ENCODE measurements at places on chromosomes 5 and 9. TPM values are rescaled to one million over a fixed set of nuclear protein-coding genes. Genes with fewer than 3 reads are reported as not detected.

DNA sequence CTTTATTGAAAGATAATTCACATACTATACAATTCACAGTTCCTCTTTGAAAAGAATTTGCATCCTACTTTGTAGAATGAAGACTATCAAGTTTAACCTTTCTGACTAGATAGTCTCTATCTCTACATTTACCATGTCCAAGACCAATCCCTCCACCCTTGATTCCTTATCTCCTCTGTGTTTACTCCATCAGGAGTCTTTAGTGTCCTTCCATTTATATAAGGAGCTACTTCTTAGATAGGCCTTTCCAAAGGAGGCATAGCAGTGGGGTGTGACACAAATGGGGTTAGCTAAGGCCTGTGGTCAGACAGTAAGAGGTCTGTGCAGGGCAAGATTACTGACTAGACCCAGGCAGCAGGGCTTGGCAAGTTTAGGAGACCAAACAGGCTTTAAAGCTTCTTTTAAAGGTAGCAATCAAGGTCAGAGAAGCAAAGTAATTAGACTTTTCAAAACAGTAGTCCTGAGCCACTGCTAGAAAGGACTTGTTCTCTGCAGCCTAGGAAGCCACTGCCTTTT is 11.1 kb upstream of the DMXL1 start:
- peak; percentile 31 for DNase-seq

Gene HAPLN1
- total RNA-seq: 1.3 TPM

DNA sequence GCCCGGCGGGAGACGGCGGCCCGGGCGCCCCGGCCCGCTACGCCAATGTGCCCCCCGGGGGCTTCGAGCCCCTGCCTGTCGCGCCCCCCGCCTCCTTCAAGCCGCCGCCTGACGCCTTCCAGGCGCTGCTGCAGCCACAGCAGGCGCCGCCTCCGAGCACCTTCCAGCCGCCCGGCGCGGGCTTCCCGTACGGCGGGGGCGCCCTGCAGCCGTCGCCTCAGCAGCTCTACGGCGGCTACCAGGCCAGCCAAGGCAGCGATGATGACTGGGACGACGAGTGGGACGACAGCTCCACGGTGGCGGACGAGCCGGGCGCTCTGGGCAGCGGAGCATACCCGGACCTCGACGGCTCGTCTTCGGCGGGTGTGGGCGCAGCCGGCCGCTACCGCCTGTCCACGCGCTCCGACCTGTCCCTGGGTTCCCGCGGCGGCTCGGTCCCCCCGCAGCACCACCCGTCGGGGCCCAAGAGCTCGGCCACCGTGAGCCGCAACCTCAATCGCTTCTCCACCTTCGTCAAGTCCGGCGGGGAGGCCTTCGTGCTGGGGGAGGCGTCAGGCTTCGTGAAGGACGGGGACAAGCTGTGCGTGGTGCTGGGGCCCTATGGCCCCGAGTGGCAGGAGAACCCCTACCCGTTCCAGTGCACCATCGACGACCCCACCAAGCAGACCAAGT is 723 bp downstream of the SNX18 start:
- DNase-seq: no peak

GRCh38 chr9:27634879-27635278 is 61.6 kb upstream of the C9orf72 start:
- DNase-seq: no peak

DNA sequence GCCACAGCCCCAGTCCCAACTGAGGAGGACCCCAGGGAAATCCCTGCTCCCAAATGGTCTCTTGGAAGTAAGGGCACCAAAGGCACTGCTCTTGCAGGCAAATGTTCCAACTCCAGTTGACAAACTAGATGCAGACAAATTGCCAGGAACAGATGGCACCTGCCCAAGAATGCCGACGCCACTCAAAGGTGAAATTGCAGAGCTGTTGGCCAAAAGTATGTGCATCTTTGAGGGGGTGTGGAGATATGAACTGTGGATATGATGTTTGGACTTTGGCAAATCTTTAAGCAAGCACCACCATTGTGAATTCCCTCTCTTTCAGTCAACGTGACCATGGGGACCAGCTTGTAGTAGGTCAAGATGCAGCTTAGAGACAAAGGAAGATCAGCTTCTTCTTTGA is 12.0 kb upstream of the CPLX2 start:
- no peak for DNase-seq

Gene PRR16
- total RNA-seq: 0.73 TPM

- no peak for DNase-seq
These were observed 91.8 kb upstream of the PRSS3 start for GRCh38 chr9:33703430-33704102.

DNA sequence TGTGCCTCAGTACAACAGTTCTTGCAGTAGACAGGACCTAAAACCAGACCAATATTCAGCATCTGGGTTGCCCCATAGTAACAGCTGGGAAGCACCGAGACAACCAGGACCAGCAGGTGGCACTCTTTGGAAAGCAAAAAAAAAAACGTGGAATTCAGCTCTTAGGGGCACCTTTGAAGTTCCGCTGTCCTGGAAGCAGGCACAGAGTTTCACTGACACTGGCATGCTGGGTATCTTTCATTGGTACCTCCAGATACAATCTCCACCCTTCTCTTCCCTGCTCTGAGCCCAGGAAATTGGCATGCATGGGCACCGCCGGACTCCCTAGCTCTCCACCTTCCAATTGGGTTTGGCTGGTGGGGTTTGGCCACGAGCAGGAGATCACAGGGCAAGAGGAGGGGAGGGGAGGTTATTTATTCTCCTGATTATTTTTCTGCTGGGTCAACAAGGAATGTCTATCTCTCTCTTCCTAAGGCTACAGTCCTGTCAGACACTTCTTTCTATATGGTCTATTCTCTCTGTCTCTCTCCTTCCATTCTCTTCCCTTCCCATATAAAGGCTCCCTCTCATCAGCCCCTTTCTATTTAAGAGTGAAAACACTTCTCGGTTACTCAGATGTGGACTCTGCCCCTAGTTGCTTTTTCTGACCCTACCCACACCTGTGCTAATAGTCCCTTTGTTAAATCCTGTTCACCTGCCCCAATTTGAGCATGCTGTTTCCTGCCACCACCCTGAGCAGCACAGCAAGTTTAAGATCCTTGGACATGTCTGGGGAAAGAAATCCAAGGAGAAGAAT is 1.9 kb upstream of the IDNK start:
- peak; percentile 70 for DNase-seq

- DNase-seq: no peak
These were observed 67.6 kb upstream of the TBCA start for GRCh38 chr5:77843570-77844372.

GRCh38 chr9:78592811-78593210 is 295.9 kb downstream of the PSAT1 start:
- DNase-seq: no peak

- DNase-seq: no peak
These were observed 5.9 kb upstream of the CSF1R start for GRCh38 chr5:150092159-150092787.

Gene CATSPER3
- total RNA-seq: not detected

- DNase-seq: no peak
These were observed 1.1 kb upstream of the SPINK1 start for GRCh38 chr5:147832541-147832940.

- DNase-seq: no peak
These were observed 20.4 kb downstream of the CRB2 start for GRCh38 chr9:123376218-123377071.

DNA sequence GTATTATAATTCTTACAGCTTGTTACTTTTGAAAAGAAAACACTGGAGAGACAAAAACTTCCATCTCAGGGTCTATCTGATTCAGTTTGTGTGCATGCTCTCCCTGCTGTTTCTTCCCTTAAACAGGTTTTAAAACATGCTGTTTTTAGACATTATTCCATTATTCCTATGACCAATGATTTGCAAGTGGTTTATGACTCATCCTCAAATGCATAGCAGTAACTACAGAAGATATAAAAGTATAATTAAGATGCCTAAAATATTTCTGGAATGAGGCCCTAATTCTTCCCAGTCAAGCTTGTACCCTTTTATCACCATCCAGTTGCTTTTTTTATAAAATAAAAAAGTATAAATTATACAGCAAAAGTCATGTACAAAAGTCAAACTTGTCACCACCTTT is 3.7 kb downstream of the DTWD2 start:
- no peak for DNase-seq

Gene OR1J2
- total RNA-seq: not detected

DNA sequence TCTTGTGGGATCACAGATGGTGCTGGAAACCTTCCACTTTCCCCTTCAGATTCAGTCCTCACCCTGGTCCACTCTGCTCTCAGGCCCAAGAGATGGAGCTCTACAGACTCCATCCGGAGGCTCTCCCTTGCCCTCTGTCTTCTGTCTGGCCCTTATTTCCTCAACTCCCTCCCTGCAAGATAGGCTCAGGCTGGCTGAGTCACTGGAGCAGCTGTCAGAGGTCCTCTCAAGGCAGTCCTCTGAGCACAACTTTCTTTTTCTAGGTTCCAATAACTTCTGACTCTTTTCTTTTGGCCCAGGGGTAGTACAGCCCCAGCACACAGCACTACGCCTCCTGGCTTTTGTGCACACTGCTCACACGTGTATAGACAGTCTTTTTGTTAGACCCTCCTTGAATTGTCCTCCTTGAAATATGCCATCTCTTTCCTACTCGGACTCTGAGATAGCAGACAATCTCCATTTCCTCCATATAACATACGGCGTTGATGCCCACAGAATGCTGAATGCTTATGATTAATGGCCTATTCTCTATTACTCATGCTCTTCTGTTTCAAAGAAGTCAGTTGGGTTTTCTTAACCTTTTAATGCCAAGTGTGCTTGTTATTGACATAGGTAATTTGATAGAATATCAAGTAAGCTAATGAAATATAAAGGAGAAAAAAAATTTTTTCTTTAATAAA is 193.1 kb downstream of the SLC12A2 start:
- no peak for DNase-seq

Gene ESM1
- total RNA-seq: not detected

GRCh38 chr9:14203356-14204056 is 110.4 kb downstream of the NFIB start:
- no peak for DNase-seq

DNA sequence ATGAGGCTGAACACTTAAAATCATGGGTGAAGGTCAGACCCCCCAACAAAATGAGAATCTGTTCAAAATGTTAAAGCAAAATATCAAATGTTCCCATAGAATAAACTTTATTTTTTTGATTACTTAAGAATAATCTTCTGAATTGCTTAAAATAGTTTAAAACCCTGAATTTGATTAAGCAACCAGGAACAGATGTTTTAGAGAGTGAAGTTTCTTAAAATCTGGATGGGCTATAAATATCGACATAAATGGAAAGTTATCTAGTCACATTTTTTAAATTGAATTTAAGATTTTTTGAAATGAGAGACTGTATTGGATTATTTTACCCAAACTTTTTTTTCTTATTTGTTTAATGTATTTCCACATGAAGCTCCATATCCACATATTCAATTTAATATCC is 98.5 kb downstream of the ADAMTS12 start:
- DNase-seq: no peak

DNA sequence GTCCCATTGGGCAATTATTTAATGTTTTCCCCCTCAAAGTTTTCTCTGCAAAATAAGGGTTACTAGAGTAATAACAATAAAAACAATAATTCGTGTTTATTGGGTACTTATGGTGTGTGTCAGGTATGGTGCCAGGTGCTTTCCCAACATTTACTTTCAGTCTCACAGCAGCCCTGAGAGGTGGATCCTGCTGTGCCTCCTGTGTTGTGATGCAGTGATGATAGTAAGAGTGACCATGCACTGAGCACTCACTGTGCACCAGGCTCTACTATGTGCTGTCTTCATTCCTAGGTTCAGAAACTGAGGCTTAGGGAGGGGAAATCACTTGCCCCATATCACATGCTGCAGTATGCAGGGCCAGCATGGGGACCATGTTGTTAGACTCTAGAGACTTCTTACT is 15.5 kb downstream of the OTULINL start:
- DNase-seq: no peak

DNA sequence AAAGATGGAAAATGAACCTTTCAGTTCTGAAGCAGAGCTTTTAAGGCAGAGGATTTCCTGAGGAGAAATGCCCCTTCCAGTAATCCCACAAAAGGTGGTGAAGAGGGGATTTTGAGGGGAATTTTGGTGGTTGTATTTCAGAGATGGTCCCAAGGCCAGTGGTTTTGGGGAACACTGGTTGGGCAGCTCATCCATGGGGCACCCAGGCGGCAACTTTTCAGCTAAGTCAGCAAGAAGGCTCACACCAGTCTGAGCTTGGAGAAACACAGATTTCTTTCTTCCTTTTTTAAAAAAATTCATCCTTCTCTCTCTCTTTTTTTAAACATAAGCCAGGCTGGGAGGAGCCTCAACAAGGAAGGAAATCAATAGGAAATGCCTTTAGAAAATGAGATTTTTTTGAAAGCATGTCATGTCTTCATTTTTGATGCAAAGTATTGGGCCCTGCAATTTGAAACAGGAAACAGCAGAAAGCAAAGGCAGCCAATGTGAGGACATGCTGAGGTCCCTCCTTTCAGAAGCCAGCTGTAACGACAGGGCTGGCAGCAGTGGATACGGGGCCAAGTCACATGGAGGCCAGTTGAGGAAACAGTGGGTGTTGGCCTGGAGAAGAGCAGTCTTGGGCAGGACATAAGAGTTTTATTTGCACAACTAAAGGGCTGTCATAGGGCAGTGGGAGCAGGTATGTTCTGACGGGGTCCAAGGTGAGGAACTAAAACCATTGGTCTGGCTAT is 155.3 kb upstream of the KLF4 start:
- DNase-seq: no peak

DNA sequence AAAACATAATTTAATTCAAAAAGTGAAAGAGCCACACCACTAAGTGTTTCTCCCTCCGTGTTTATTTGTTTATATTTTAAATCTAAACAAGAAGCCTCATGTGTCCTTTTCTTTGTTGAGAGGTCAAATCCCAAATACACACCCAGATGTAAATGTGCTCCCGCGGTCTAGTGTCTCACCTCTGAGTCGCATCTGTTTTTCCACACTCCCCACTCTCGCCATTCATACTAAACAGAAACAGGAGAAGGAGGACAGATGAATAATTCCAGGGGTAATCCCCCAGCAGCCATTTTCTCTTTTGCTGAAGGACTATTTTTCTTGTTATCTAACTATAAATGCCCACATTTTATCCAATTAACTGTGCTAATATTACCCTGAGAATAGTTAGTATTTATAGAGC is 361.6 kb upstream of the RIOK2 start:
- no peak for DNase-seq

Gene IARS1
- total RNA-seq: 224 TPM

DNA sequence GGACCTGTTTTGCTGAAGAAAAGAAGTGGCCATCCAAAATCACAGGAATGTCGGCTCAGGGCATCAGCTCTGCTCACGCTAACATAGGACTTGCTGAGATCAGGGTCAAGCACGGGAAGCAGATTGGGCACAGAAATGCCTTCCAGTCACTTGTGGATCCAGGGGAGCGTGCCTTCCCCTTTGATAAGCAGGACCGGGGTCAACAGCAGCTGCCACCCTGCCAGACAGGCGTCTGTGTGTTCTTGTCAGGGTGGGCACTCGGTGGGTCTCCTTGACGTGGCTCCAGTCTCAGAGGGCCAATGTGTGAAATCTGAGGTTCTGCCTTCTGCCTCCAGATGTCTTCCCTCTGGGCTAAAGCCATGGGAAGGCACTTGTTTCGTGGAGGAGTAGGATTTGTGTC is 313.7 kb upstream of the IRX4 start:
- DNase-seq: no peak
